A549 treated with DMSO at 1 μM for 4 hours (cell line): ENCODE measurements at places on chromosomes 2 and 18. TPM values are rescaled to one million over a fixed set of nuclear protein-coding genes. Genes with fewer than 3 reads are reported as not detected.

Gene PXDN
- 8.5 to 13.8 TPM (median 12.3 TPM) in 5 replicates for total RNA-seq

Gene CYP26B1
- total RNA-seq, result 12.2 to 15.5 TPM (median 14.9 TPM) in 5 replicates

Gene FKBP7
- total RNA-seq, result 9.3 to 13.2 TPM (median 10.8 TPM) in 5 replicates

Gene DNER
- total RNA-seq, result 5.6 to 9.1 TPM (median 6.7 TPM) in 5 replicates

Gene PPP1CB
- total RNA-seq, result 98.9 to 160 TPM (median 133 TPM) in 5 replicates

Gene EIF5B
- 61.2 to 72.7 TPM (median 64.8 TPM) in 5 replicates for total RNA-seq

Gene GBX2
- 2.3 to 4.1 TPM (median 3.3 TPM) in 5 replicates for total RNA-seq

Gene SCTR
- total RNA-seq, result not detected in 5 replicates

Gene POTEI
- total RNA-seq, result 0.01 TPM in 1 of 5 replicates, not detected in the others

Gene CNDP1
- not detected in 5 replicates for total RNA-seq

Gene LCT
- total RNA-seq, result 0.02 to 0.06 TPM (median 0.02 TPM) in 5 replicates

Gene LRATD1
- 0.03 to 0.07 TPM in 2 of 5 replicates, not detected in the others for total RNA-seq

Gene MAP2
- 0.28 to 0.72 TPM (median 0.50 TPM) in 5 replicates for total RNA-seq

Gene SMPD4
- 68.8 to 82.2 TPM (median 73.9 TPM) in 5 replicates for total RNA-seq

Gene DNAJC5G
- total RNA-seq, result not detected in 5 replicates

Gene IL18RAP
- total RNA-seq, result 0.02 to 0.06 TPM in 2 of 5 replicates, not detected in the others

Gene HRH4
- total RNA-seq, result not detected in 5 replicates

Gene POTEJ
- total RNA-seq, result not detected in 5 replicates

Gene GPR55
- total RNA-seq, result 0.04 TPM in 1 of 5 replicates, not detected in the others

Gene EIF2AK2
- total RNA-seq, result 19.3 to 31.6 TPM (median 29.1 TPM) in 5 replicates

Gene PARD6G
- 1.8 to 3.3 TPM (median 3.1 TPM) in 5 replicates for total RNA-seq

Gene ABCG8
- total RNA-seq, result not detected in 5 replicates

Gene MRPL53
- 105 to 147 TPM (median 128 TPM) in 5 replicates for total RNA-seq

Gene BIN1
- total RNA-seq, result 26.7 to 36.4 TPM (median 34.2 TPM) in 5 replicates

Gene SKA1
- total RNA-seq, result 12.2 to 15.2 TPM (median 15.0 TPM) in 5 replicates

Gene GALR1
- not detected in 5 replicates for total RNA-seq

Gene UGT1A5
- total RNA-seq, result 0.04 TPM in 1 of 5 replicates, not detected in the others

Gene FEZ2
- total RNA-seq, result 40.7 to 54.9 TPM (median 48.7 TPM) in 5 replicates

Gene ATF2
- 16.3 to 24.0 TPM (median 20.9 TPM) in 5 replicates for total RNA-seq

Gene LIMS2
- total RNA-seq, result 4.5 to 6.0 TPM (median 5.1 TPM) in 5 replicates

Gene IL1RL2
- not detected in 5 replicates for total RNA-seq

Gene DARS1
- total RNA-seq, result 56.2 to 69.0 TPM (median 59.6 TPM) in 5 replicates

Gene CPLX4
- not detected in 5 replicates for total RNA-seq

Gene FBXO15
- total RNA-seq, result 0.51 to 1.6 TPM (median 0.88 TPM) in 5 replicates

Gene AQP12B
- total RNA-seq, result not detected in 5 replicates

Gene TFCP2L1
- 0.78 to 0.94 TPM (median 0.89 TPM) in 5 replicates for total RNA-seq

Gene LMAN1
- 29.0 to 43.2 TPM (median 38.0 TPM) in 5 replicates for total RNA-seq

Gene FBLN7
- 0.42 to 0.86 TPM (median 0.55 TPM) in 5 replicates for total RNA-seq

Gene MATN3
- 8.9 to 15.9 TPM (median 12.6 TPM) in 5 replicates for total RNA-seq

Gene STON1
- total RNA-seq, result 0.24 to 0.46 TPM (median 0.38 TPM) in 5 replicates

Gene SKOR2
- total RNA-seq, result not detected in 5 replicates

Gene NMS
- total RNA-seq, result not detected in 5 replicates
